Osteocyte (in vitro differentiated cells): ENCODE measurements at places on chromosomes 1 and 21. TPM values are rescaled to one million over a fixed set of nuclear protein-coding genes. Genes with fewer than 3 reads are reported as not detected.

TNFRSF18 gene
- not detected in 2 replicates for total RNA-seq

TSPAN1 gene
- total RNA-seq = 0.68 and 0.91 TPM in 2 replicates

LAMC1 gene
- total RNA-seq = 369 and 384 TPM in 2 replicates

KCNQ4 gene
- total RNA-seq = 0.51 and 0.63 TPM in 2 replicates

ANXA9 gene
- not detected in 2 replicates for total RNA-seq

TCHH gene
- 0.05 TPM in 1 of 2 replicates, not detected in the other for total RNA-seq

CD1D gene
- not detected in 2 replicates for total RNA-seq

DNA sequence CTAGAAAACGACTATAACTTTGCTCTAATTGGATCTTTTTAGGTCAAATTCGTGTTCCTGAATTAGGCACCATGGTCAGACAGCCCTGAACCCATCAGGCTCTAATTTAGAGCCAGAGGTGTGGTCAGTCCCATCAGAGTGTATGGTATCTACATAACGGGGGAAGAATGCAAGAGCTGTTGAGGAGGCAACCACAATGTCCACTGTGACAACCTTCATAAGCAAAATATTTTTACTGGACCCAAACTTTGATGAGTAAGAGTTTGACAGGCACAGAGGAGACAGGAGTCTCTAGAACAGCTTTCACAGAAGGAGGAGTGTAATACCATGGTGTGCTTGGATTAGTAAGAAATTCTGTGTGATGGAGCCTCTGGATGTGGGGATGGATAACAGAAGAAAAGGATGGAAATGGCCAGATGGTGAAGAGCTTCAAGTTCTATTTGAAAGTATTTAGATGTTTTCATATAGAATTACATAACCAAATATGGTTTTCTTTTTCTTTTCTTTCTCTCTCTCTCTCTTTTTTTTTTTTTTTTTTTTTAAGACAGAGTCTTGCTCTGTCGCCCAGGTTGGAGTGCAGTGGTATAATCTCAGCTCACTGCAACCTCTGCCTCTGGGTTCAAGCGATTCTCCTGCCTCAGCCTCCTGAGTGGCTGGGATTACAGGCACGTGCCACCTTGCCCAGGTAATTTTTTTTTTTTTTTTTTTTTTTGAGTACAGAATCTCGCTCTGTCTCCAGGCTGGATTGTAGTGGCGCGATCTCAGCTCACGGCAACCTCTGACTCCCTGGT, 24.9 kb downstream of the UBE2U start:
- peak overlapping the region; percentile 38 for H3K27ac ChIP-seq
- H3K4me1 ChIP-seq = peaks cover 11% of the 10 kb centered on the region
- no peak overlapping the region for H3K4me3 ChIP-seq

- H3K36me3 ChIP-seq = no peaks in the 10 kb centered on the region
- DNase-seq = no peak
- no peak overlapping the region for H3K27ac ChIP-seq
- H3K4me1 ChIP-seq = no peaks in the 10 kb centered on the region
These were observed 1471.7 kb upstream of the B3GALT2 start for GRCh38 chr1:194658090-194658439.

GRCh38 chr1:151419819-151420218, 20.4 kb downstream of the PSMB4 start:
- no peaks in the 10 kb centered on the region for H3K4me1 ChIP-seq
- H3K27ac ChIP-seq = no peak overlapping the region
- no peak overlapping the region for H3K4me3 ChIP-seq
- H3K27me3 ChIP-seq = no peaks in the 10 kb centered on the region
- peaks cover 54% of the 10 kb centered on the region for H3K36me3 ChIP-seq

GRCh38 chr1:47465605-47466004, 27.8 kb downstream of the FOXD2 start:
- H3K4me1 ChIP-seq = no peaks in the 10 kb centered on the region
- H3K27me3 ChIP-seq = peaks cover 39% of the 10 kb centered on the region
- H3K4me3 ChIP-seq = no peak overlapping the region
- H3K36me3 ChIP-seq = no peaks in the 10 kb centered on the region
- no peak for DNase-seq

DNA sequence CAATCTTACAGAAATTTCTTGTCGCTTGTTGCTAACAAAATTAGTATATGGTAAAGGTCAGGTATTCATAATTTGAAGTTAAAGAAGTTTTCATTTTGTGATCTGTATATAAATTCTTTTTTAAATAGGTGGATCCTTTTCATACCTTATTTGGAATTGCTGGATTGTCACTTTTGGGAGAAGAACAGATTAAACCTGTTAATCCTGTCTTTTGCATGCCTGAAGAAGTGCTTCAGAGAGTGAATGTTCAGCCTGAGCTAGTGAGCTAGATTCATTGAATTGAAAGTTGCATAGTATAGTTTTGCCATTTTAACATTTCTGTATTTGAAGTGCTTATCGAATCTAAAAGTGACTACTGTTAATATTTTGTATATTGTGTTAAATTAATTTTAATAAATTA, 2.3 kb upstream of the MSH4 start:
- H3K4me1 ChIP-seq = peaks cover 20% of the 10 kb centered on the region
- H3K27me3 ChIP-seq = no peaks in the 10 kb centered on the region
- no peak for DNase-seq
- no peak overlapping the region for H3K27ac ChIP-seq
- H3K36me3 ChIP-seq = peaks cover 66% of the 10 kb centered on the region
- H3K4me3 ChIP-seq = no peak overlapping the region

GRCh38 chr1:6546326-6546725, 8.0 kb downstream of the NOL9 start:
- H3K4me3 ChIP-seq = no peak overlapping the region
- H3K4me1 ChIP-seq = peaks cover 5% of the 10 kb centered on the region
- no peak overlapping the region for H3K27ac ChIP-seq
- no peaks in the 10 kb centered on the region for H3K27me3 ChIP-seq

DNA sequence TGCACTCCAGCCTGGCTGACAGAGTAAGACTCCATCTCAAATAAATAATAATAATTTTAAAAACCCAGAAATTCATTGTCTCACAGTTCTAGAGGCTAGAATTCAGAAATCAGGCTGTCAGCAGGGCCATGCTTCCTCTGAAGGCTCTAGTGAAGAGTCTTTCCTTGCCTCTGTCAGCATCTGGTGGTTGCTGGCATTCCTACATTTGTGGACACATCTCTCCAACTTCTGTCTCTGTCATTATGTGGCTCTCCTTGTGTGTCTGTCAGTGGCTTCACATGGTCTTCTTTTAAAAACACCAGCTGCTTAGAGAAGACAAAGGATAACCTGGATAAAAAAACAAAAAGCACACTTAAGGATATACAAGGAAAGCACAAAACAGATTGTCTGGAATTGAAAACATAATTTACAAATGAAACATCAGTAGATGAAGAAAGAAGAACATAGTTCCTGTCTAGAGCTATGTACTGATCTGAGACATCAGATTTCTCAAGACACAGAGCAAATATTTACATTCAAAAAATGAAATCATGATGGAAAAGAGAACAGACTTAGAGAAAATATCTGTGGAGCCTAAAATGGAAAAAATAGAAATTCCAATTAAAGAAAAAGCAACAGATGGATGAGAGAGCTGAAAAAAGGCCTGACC, 32.7 kb upstream of the ASB17 start:
- H3K36me3 ChIP-seq = no peaks in the 10 kb centered on the region
- H3K27me3 ChIP-seq = no peaks in the 10 kb centered on the region
- H3K4me1 ChIP-seq = peaks cover 17% of the 10 kb centered on the region
- no peak for DNase-seq
- H3K4me3 ChIP-seq = no peak overlapping the region

GRCh38 chr1:210754878-210755665, 378.9 kb downstream of the KCNH1 start:
- no peaks in the 10 kb centered on the region for H3K27me3 ChIP-seq
- no peak overlapping the region for H3K4me3 ChIP-seq
- peaks cover 2% of the 10 kb centered on the region for H3K4me1 ChIP-seq
- no peak overlapping the region for H3K27ac ChIP-seq
- DNase-seq = no peak
- H3K36me3 ChIP-seq = no peaks in the 10 kb centered on the region

GRCh38 chr1:184504955-184505338, 118.1 kb downstream of the C1orf21 start:
- no peak overlapping the region for H3K4me3 ChIP-seq
- no peak overlapping the region for H3K27ac ChIP-seq
- no peaks in the 10 kb centered on the region for H3K36me3 ChIP-seq
- DNase-seq = no peak
- H3K27me3 ChIP-seq = no peaks in the 10 kb centered on the region

GRCh38 chr21:25307489-25307888, 299.8 kb downstream of the MRPL39 start:
- no peaks in the 10 kb centered on the region for H3K36me3 ChIP-seq
- DNase-seq = no peak
- H3K27ac ChIP-seq = no peak overlapping the region

DNA sequence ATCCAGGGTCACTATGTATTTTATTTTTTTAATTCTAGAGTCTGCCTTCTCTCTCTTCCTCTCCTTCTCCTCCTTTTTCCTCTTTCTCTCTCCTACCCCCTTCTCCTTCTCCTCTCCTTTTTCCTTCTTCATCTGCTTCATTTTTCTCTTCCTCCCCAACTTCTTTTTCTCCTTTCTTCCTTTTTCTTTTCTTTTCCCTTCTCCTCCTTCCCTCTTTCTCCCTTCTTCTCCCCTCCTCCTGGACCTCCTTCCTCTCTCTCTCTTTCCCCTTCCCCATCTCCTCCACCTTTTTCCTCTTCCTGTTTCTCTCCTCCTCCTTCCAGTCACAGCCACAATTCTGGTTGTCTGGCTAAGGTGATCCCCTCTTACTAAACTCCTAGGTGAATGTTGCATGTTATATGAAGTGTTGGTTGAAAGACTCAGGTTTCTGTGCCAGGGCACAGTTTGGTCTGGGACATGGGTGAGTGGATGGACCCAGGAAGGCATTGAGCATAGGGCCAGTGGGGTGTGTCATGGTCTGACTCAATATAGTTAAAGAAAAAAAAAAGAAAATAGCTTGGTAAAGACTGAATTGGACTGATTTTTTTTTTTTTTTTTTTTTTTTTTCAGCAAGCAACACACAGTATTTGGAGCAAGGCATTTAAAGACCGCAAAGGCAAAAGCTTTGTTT, 266.9 kb downstream of the TGFB2 start:
- H3K4me3 ChIP-seq = no peak overlapping the region
- no peaks in the 10 kb centered on the region for H3K4me1 ChIP-seq
- no peaks in the 10 kb centered on the region for H3K27me3 ChIP-seq
- peaks cover 9% of the 10 kb centered on the region for H3K36me3 ChIP-seq

GRCh38 chr1:63758791-63759190, 15.0 kb upstream of the ROR1 start:
- peaks cover 2% of the 10 kb centered on the region for H3K36me3 ChIP-seq
- no peak overlapping the region for H3K4me3 ChIP-seq
- no peak for DNase-seq
- no peak overlapping the region for H3K27ac ChIP-seq

GRCh38 chr1:1427820-1428148, 6.7 kb upstream of the ANKRD65 start:
- no peak overlapping the region for H3K4me3 ChIP-seq
- peaks cover 31% of the 10 kb centered on the region for H3K4me1 ChIP-seq
- no peak for DNase-seq
- no peaks in the 10 kb centered on the region for H3K27me3 ChIP-seq
- no peaks in the 10 kb centered on the region for H3K36me3 ChIP-seq

DNA sequence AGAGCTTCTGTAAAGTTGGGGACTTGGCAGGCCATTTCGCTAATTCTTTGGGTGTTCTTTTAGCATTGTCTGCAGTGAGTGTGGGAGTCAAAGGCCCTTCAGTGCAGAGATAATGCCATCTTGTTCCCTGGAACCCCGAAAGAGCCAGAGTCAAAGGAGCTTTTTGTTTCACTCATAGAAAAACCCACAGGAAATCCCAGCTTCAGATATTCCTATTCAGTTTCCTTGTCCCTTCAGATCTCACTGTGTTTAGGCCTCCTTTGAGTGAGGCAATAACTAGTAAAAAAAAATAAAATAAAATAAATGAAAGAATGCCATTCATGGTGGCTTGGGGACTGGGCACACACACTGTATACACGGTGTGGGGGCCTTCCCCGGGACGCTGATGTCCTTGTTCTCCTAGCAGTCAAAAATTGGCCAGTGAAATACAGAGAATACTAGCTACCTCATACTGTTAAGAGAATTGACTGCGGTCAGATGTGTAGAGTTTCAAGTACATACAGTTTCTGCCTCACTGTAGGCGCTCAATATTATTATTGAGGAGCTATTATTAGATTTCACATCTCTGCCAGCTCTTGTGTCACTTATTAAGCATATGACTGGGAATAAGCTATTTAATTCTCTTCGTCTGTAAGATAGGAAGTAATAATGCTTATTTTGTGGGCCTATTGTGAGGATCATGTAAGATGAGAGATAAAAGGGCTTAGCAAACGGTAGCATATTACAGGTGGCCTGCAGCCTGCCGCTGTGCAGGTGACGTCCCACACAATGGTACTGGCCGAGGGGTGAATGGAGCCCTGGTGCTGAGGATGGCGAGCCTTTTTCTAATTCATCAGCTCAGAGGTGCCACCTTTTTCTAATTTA, 16.7 kb downstream of the DISC1 start:
- H3K4me3 ChIP-seq = no peak overlapping the region
- peaks cover 27% of the 10 kb centered on the region for H3K4me1 ChIP-seq
- DNase-seq = no peak
- no peaks in the 10 kb centered on the region for H3K27me3 ChIP-seq
- H3K27ac ChIP-seq = peak overlapping the region; percentile 50

- no peak overlapping the region for H3K27ac ChIP-seq
- no peak for DNase-seq
- H3K4me3 ChIP-seq = no peak overlapping the region
These were observed 59.2 kb downstream of the IVNS1ABP start for GRCh38 chr1:185257950-185258208.

DNA sequence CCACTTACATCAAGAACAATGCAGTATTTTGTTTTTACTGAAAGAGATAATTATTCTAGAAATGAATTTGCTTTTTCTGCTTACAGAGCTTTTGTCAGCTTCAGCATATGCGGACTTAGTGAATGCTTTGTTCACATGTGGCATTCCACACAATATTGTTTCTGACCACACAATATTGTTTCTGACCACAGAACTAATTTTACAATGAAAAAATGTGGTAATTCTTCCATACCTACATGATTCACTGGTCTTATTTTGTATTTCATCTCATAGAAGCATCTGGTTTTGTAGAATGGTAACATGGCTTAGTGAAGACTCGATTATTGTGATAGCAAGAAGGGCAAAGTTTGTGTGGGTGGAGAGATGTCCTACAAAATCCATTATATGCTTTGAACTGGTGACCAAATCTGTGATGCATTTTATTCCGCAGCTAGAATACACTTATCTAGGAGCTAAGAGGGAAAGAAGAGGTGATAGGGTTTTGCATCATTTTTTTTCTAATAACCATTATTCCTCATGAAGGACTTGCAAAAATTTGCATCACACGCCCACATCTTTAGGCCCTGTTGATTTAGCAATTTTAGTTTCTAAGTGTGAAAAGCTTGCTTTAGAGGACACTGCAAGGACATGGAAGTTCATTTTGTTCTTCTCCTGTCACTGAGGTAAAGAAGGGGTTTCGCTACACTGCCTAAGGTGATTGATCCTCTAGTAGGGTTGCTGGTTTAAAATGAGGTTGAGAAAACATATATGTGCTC, 75.3 kb downstream of the HLX start:
- no peaks in the 10 kb centered on the region for H3K27me3 ChIP-seq
- no peaks in the 10 kb centered on the region for H3K36me3 ChIP-seq
- H3K27ac ChIP-seq = no peak overlapping the region
- no peaks in the 10 kb centered on the region for H3K4me1 ChIP-seq
- DNase-seq = no peak

GRCh38 chr21:34669149-34669879, 520 bp downstream of the CLIC6 start:
- H3K27me3 ChIP-seq = peaks cover 71% of the 10 kb centered on the region
- no peaks in the 10 kb centered on the region for H3K36me3 ChIP-seq
- H3K27ac ChIP-seq = no peak overlapping the region
- DNase-seq = peak; percentile 84
- peaks cover 17% of the 10 kb centered on the region for H3K4me1 ChIP-seq
- peak overlapping the region; percentile 61 for H3K4me3 ChIP-seq

- H3K27me3 ChIP-seq = no peaks in the 10 kb centered on the region
- H3K27ac ChIP-seq = no peak overlapping the region
- H3K4me1 ChIP-seq = no peaks in the 10 kb centered on the region
- H3K4me3 ChIP-seq = no peak overlapping the region
- DNase-seq = no peak
- H3K36me3 ChIP-seq = peaks cover 1% of the 10 kb centered on the region
These were observed 20.2 kb upstream of the RALGPS2 start for GRCh38 chr1:178704833-178705232.
